Upper lobe of right lung (tissue), 1 donor: ENCODE measurements at places on chromosomes 2 and 18.

DNA sequence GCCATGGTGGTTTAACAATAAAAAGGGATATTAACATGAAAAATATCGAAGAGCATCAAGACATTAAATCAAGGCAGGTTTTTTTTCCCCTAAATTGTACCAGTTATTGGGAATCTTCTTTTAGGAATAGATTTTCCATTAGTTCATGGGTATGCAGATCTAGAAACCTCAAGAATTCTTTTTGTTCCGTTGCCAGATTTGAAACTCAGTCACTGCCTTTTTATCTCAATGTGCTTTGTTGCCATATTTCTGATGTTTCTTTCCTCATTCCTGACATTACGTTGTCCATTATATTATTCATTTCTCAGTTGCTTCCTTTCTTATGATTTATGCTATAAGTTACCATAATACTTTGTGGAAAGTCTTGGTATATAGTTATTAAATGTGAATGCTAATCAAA lies 162.2 kb downstream of the CD226 start:
- no peak for DNase-seq
- no peaks in the 10 kb centered on the region for H3K27me3 ChIP-seq
- H3K4me1 ChIP-seq = no peaks in the 10 kb centered on the region
- H3K36me3 ChIP-seq = no peaks in the 10 kb centered on the region
- H3K4me3 ChIP-seq = no peak overlapping the region

GRCh38 chr2:62089658-62090057 lies 106.3 kb upstream of the B3GNT2 start:
- no peaks in the 10 kb centered on the region for H3K36me3 ChIP-seq
- no peaks in the 10 kb centered on the region for H3K27me3 ChIP-seq
- DNase-seq = no peak
- H3K27ac ChIP-seq = no peak overlapping the region
- no peaks in the 10 kb centered on the region for H3K4me1 ChIP-seq

- peaks cover 27% of the 10 kb centered on the region for H3K27me3 ChIP-seq
- no peak for DNase-seq
- peak within 1 kb of the TSS; percentile 37 for H3K4me3 ChIP-seq
- H3K4me1 ChIP-seq = peaks cover 12% of the 10 kb centered on the region
Observed at GRCh38 chr2:24009680-24010476, at the start of gene MFSD2B. MFSD2B (plus strand) TSS chr2:24010085; CDS start chr2:24010097, 12 bp downstream.

DNA sequence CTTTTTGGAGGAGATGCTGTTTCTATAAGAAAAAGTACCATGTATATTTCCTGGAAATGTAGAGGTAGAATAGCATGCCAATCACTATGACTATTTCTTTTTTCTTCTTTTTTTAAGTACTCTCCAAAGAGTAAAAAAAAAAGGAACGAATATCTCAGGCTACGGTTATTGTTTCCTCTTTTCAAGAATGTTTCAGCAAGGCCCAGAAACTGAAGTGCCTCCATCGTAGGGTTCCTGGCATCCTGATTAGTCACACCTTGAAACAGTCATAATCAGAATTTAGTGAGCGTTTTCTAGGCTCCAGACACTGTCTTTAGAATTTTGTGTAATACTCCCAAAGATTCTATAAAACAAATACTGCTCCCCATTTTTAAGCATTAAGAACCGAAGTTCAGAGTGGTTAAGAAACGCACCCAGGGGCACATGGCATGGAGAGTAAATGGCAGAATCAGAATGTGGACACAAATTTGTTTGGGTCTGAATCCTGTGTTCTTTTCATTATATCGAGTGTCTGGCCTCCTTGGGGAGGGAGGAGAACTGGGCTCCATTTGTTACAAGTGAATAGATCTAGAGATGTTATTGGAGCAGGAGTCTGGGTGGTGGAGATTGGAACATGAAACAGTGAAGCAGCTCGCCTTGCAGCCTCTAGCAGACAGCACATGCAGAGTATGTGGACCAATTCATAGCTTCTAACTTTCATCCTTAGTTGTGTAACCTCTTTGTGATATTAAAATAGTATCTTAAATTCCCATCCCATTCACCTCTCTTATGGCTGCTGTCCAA lies 26.7 kb downstream of the ZEB2 start:
- H3K4me3 ChIP-seq = no peak overlapping the region
- H3K27me3 ChIP-seq = no peaks in the 10 kb centered on the region
- H3K27ac ChIP-seq = peak overlapping the region; percentile 36

DNA sequence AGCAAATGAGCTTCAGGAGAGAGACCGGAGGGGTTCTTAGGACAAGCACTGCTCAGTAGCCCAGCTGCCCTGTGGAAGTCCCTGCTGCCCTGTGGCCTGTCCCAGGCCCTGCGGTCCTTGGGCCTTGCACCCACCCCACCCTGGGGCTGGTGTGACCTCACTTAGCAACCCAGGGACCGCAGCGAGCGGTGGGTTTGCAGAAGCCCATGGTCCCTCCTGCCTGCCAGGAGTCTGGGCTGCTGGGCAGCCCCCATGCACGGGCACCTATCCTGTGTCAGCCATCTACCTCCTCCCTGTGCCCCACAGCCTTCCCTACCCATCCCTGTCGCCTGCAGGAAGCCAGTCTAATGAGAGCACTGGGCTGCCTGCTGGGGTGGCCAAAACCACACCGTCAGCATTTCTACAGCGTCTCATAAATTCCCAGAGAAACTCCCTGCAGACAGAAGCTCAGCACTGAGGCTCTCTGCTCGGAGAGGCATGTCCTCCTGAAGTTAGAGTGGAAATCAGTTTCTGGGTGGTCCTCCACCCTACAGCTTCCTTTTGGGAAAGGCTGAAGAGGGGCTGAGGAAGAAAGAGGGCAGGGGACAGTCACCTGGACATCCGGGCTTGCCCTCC lies 231.1 kb upstream of the HS6ST1 start:
- no peaks in the 10 kb centered on the region for H3K27me3 ChIP-seq
- H3K4me1 ChIP-seq = no peaks in the 10 kb centered on the region
- no peak overlapping the region for H3K4me3 ChIP-seq
- H3K36me3 ChIP-seq = no peaks in the 10 kb centered on the region
- H3K27ac ChIP-seq = no peak overlapping the region

DNA sequence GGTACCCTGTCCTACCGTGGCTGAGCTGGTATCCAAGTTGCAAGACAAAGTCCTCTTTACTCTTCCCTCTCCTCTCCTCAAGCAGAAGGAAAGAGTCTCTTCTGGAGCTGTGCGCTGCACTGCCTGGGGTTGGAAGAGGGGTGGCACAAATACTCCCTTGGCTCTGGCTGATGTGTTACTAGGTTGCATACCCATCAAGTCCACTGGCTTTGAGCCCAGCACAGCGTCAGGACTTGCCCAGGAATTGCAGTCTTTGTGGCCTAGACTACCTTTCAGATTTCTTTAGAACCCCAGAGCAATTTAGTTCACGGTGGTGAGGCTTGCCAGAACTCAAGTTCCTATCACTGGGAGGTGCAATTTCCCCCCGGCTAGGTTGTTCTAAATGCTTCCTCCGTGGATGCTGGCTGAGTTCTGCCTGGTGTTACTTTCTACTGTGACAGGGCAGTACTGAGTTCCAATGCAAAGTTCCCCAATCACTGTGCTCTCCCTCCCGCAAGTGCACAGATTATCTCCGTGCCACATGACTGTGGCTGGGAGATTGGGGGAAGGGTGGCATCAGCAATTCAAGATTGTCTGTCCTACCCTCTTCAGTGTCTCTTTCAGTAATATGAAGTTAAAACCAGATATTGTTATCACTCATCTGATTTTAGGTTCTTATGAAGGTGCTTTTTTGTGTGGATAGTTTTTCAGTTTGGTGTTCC lies 13.4 kb downstream of the MYO3B start:
- no peak overlapping the region for H3K27ac ChIP-seq
- no peak for DNase-seq
- H3K4me3 ChIP-seq = no peak overlapping the region
- H3K36me3 ChIP-seq = no peaks in the 10 kb centered on the region
- H3K27me3 ChIP-seq = no peaks in the 10 kb centered on the region

- H3K27me3 ChIP-seq = no peaks in the 10 kb centered on the region
- no peaks in the 10 kb centered on the region for H3K4me1 ChIP-seq
- H3K27ac ChIP-seq = no peak overlapping the region
- H3K4me3 ChIP-seq = no peak overlapping the region
- DNase-seq = peak; percentile 31
- H3K36me3 ChIP-seq = no peaks in the 10 kb centered on the region
Observed at GRCh38 chr2:3126911-3127621, 250.6 kb downstream of the EIPR1 start.

DNA sequence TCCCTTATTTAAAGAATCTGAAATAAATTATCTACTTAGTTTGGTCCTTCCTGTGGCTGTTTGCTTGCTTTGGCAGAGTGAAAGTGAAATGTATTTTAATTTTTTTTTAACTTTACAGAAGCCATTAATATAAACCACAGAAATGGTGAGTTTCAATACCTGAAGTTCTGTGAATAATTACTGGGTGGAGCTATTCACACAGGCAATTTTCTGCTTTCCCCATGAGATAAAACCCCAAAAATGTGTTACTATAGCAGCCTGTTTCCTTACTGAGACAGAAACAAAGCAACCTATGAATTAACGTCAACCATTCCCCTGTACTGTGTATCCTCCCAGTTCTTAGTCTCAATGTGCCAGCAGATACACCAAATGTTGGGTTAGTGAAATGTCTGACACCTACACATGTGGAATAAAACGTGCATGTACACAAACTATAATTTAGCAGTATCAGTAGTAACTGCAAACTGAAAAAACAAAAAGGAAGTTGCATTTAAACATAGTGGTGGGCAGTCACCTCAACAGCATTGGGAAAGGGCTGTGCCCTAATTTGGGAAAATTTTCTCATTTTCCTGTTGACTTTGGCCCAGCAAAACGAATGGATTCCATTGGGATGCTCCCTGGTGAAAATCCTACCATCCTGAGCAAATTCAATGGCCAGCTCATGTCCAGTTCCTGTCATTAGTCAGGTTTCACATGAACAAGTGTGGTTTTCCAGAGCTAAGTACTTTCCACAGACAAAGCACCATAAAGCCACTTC lies 73.1 kb upstream of the RMDN2 start:
- H3K36me3 ChIP-seq = no peaks in the 10 kb centered on the region
- H3K27me3 ChIP-seq = no peaks in the 10 kb centered on the region
- no peak overlapping the region for H3K4me3 ChIP-seq
- DNase-seq = no peak

- DNase-seq = no peak
- no peaks in the 10 kb centered on the region for H3K27me3 ChIP-seq
- no peaks in the 10 kb centered on the region for H3K4me1 ChIP-seq
- H3K36me3 ChIP-seq = no peaks in the 10 kb centered on the region
Observed at GRCh38 chr18:31669541-31669940, 14.8 kb downstream of the B4GALT6 start.

DNA sequence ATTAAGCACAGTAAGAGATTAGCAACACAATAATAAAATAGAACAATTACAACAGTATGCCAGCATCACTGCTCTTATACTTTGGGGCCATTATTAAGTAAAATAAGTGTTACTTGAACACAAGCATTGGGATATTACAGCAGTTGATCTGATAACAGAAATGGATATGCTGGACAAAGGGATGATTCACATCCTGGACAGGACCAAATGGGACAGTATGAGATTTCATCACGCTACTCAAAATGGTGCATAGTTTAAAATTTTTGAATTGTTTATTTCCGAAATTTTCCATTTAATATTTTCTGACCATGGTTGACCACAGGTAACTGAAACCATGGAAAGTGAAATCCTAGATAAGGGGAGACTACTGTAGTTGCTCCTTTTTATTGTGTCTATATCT lies 138.2 kb downstream of the UBR3 start:
- no peaks in the 10 kb centered on the region for H3K4me1 ChIP-seq
- no peak overlapping the region for H3K27ac ChIP-seq
- no peak overlapping the region for H3K4me3 ChIP-seq

DNA sequence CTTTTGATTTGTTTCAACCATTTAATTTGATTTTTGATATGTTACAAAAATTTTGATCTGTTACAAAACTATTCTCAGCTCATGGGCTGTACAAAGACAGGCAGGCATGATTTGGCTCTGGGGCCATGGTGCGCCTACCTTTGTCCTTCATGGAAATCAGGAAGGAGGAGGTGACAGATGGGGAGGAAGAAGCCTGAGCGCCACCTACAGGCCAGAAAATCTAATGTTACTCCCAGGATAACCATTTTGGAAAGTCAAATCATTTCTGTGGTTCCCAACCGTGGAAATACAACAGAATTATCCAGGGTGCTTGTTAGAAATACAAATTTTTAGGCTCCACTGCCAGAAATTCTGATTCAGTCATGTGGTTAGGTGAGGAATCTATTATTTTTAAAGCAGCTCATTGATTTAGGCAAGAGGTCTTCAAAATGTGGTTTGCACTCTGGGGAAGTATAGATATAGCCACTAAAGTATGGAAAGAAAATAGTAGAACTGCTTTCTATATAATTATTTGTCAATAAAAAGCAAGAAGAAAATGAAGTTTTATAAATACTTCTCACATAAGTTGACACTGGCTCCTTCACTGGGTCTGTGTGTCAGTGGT lies 93.9 kb downstream of the EVA1A start:
- no peaks in the 10 kb centered on the region for H3K4me1 ChIP-seq
- no peaks in the 10 kb centered on the region for H3K36me3 ChIP-seq
- H3K4me3 ChIP-seq = no peak overlapping the region
- H3K27ac ChIP-seq = no peak overlapping the region
- DNase-seq = no peak

DNA sequence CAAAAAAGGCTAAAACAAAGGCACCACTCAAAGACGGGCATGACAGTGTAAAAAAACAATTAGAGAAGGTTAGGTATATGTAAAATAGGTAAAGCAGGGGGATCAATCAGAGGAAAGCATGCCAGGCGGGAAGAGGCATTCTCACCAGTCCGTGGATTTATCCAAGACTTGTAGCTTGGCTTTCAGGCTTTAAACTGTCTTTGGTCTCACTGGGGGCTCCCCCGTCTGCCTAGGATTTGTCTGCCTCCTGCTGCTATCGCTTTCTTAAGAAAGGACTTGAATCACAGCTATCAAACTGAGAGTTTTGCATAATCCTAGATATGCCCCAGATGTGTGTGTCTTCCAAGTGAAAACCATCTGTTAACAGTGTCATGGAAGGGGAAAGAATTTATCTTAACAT lies 11.1 kb upstream of the GORASP2 start:
- H3K36me3 ChIP-seq = no peaks in the 10 kb centered on the region
- no peak overlapping the region for H3K27ac ChIP-seq
- H3K4me1 ChIP-seq = no peaks in the 10 kb centered on the region
- H3K4me3 ChIP-seq = no peak overlapping the region

- no peak overlapping the region for H3K4me3 ChIP-seq
- peaks cover 6% of the 10 kb centered on the region for H3K27me3 ChIP-seq
- H3K27ac ChIP-seq = no peak overlapping the region
- H3K36me3 ChIP-seq = no peaks in the 10 kb centered on the region
- no peak for DNase-seq
Observed at GRCh38 chr2:60070736-60071489, 482.5 kb downstream of the BCL11A start.

DNA sequence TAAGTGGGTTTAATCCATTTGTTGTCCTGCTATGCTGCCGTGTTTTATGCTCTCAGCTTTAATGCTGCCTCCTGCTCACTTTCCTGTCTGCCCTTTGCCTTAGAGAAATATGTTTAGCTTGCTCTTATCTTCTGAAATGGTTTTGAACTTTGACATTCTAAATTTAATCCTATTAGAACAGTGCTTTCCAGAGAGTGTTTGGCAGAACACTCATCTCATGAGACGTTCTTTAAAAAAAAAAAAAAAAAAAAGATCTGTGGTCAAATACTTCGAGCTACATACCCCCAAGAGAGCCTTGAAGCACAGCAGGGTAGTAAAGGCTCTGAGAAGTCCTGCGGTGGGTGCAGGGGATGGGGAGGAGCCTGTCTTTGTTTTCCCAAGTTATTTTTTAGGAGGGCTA lies 161.3 kb downstream of the SPP2 start:
- H3K27me3 ChIP-seq = no peaks in the 10 kb centered on the region
- no peak overlapping the region for H3K27ac ChIP-seq
- no peak overlapping the region for H3K4me3 ChIP-seq
- DNase-seq = no peak
- H3K4me1 ChIP-seq = no peaks in the 10 kb centered on the region
